CD4-positive, alpha-beta T cell treated with Interleukin-21 for 1 hour (primary cell): ENCODE measurements at places on chromosomes 3 and 15.

DNA sequence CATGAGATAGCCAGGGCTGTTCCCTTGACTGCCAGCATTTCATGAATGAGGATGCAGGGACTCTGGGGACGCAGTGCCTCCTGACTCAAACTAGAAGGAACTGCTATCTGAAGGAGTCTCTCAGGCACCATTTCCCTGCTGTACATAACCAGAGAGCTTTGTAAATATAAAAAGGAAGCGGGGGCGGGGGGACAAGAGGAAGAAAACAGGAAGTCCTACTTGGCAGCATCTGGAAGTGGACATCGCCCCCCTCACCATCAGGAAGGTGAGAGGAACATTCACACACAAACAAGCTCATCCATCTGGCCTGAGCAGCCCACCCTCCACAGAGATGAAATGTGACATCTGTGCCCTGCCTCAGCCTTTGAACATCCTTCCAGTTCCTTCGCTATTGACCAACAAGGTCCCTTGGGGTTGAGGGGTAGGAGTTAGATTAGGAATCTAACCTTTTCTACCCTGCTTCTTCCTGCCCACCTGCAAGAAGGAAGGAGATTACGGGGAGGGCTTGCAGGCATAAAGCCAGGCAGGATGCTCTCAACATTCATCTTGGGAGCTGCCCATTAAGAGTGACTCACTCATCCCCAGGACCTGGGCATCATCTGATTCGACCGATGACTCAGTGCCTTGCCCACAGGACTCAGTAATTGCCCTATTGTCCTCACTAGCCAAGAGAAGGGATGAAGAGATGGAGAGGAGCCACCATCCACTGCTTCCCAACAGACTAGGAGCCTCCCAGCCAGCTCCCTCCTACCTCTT is 31.9 kb downstream of the SH3BP5 start:
- DNase-seq, result no peak

GRCh38 chr15:81176291-81176893 is 20.3 kb upstream of the IL16 start:
- DNase-seq, result no peak

GRCh38 chr15:58528188-58528870 is 96.5 kb downstream of the LIPC start:
- DNase-seq, result no peak

- no peak for DNase-seq
Measured at GRCh38 chr3:149860881-149861280, 47.9 kb downstream of the RNF13 start.

DNA sequence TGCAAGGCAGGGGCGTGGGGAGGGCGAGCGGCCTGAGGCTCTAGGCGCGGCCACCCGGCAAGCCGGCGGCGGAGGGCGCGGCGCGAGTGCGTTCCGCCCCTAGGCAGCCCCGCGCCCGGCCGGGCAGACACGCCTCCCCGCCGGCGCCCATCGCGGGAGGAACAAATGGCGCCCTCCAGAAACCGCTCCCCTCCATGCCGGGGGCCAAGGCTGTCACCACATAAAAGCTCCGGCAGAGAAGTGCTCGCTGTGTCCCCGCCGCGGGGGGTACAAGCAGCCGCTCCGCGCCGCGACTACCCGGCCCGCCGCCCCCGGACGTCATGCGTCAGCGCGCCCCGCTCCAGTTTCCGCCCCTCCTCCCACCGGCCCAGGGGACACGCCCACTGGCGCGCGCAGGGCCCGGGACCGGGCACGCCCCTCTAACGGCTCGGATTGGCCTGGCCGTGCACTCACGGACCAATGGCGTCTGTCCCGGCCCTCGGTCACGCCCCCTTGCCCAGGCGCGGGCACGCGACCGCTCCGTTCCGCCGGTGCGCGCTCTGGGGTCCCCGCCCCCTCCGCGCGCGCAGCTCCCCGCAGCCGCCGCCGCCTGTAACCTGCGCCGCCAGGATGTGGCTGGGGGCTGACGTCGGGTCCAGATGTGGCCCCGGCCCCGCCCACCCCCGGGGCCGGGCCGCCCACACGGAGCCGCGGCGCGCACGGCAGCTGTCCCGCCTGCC is at the start of gene KLF13:
TSS of gene KLF13 (plus strand) at position 680 of the 719 bp plus-strand sequence. CDS start 378 bp downstream, outside the sequence.
- peak; percentile 100 for DNase-seq

- DNase-seq, result no peak
Measured at GRCh38 chr3:140571836-140572235, 106.0 kb upstream of the TRIM42 start.

DNA sequence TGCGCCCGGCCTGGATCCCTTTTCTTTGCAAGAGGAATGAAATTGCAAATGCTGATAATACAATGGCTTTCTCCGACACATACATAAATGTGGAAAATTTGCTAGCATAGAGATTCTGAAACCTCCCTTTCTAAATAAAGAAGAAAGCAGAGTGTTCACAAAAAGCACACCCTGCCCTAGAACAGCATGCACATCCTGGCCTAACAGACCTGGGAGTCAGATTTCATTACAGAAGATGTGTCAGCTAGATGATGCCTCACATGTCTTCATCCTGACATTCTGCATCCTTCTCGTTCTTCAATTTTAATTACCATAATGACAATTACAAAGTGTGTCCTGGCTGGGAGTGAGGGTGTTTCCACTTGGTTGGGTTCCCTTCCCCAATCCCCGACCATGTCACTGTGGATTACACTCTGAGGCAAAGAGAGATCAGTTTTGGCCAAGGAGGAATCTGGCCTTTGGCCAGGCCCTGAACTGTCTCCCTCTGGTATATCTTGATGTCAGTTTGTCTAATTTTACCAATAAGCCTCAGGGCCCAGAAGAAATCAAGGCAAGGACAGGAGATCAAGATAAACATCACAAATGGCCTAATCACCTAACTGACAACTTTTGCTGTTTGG is 104.9 kb upstream of the SPATA12 start:
- DNase-seq, result no peak

DNA sequence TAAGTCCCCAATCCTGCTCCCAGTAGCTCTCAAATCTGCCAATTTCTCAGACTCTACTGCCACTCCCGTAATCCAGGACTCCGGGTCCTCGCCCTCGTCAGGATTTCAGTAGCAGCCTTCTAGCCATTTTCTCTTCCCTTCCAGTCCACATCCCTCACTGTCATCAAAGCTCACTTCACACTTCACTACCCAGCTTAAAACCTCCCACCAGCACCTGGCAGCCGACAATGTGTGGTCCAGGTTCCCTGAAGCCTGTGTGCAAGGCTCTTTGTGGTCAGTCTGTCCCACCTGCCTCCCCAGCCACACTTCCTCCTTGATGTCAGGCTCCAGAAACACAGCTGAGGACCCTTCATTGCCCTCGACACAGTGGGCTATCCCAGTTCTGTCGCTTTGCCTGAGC is 304.5 kb upstream of the ROPN1 start:
- no peak for DNase-seq

GRCh38 chr15:79403501-79403900 is 28.6 kb upstream of the MINAR1 start:
- no peak for DNase-seq

DNA sequence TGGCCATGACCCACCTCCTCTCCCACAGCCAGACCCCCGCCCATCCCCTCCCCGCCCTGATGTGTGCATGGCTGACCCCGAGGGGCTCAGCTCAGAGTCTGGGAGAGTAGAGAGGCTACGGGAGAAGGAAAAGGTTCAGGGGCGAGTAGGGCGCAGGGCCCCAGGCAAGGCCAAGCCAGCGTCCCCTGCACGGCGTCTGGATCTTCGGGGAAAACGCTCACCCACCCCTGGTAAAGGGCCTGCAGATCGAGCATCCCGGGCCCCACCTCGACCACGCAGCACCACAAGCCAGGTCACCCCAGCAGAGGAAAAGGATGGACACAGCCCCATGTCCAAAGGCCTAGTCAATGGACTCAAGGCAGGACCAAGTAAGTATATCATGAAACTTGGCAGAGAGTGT is 11.7 kb downstream of the MAP1A start:
- DNase-seq, result no peak
